EL (cell line): ENCODE measurements at places on chromosomes 11 and 22.

DNA sequence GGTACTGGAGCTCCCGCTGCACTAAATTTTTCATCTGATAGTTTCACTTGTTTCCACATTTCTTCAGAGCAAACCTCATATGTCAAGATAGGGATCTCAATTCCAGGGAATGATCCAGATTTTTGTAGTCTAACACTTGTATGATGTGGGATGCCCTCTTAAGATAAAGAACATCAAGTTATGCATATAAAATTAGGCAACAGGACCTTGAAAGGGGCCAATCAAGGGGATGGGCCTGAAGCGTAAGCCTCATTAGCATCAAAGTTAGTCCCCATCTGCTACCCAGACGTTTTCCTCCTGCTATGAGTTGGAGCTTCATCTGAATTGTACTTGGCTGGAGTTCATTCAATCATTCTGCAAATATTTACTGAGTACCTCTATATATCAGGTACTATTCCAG lies 17.5 kb downstream of the PDGFD start:
- DNase-seq, result no peak

DNA sequence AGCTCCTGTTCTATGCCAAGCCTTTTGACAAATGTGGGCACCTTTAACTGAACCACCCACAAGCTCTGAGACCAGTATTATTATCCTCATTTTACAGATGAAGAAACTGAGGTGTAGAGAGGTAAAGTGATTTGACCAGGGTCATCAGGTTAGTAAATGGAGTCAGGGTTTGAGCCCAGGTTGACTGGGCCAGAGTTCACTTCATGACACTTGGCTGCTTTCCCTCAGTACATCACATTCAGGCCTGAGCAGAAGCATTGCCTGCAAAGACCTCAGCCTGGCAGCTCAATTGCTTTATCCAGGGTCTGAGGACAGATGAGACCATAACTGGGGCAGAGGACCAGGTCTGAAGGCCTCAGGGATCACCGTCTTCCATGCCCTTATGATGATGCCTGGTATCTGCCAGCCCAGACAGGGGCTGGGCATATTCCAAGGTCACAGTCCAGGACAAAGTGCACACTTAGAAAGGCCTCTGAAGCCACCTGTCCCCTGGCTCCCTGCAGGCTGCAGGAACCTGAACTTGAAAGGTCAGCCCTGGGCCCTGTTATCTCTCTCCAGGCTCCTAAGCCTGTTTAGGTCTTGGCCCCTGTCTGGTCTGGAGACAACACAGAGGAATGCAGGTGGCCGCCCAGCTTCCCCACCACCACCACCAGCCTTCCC lies 32.0 kb downstream of the POU2AF3 start:
- no peak for DNase-seq

- DNase-seq, result no peak
These were observed 7.3 kb upstream of the CD5 start for GRCh38 chr11:61095021-61095420.

GRCh38 chr11:5274395-5274794 lies 4.7 kb upstream of the HBE1 start:
- peak; percentile 34 for DNase-seq

GRCh38 chr22:27278946-27279345 lies 522.6 kb downstream of the MN1 start:
- DNase-seq, result peak; percentile 23

DNA sequence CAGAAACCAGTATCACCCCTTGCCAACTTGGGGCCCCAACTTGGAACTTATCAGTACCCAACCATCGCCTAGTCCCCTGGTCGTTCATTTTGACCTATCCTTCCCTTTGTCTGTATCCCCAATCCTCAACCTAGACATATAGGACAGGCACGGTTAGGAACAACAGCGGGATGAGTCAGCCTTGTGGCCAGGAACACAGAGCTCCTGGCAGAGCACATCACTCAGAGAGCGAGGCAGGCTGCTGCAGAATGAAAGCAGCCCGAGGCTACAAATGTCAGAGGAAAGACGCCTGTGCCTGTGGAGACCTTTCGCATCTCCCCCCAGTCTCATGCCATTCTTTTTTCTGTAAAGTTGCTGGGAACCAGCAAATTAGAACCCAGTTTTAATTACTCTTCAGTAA lies 14.6 kb downstream of the DKK3 start:
- peak; percentile 96 for DNase-seq

- no peak for DNase-seq
These were observed 1.6 kb downstream of the NADSYN1 start for GRCh38 chr11:71454470-71455113.

DNA sequence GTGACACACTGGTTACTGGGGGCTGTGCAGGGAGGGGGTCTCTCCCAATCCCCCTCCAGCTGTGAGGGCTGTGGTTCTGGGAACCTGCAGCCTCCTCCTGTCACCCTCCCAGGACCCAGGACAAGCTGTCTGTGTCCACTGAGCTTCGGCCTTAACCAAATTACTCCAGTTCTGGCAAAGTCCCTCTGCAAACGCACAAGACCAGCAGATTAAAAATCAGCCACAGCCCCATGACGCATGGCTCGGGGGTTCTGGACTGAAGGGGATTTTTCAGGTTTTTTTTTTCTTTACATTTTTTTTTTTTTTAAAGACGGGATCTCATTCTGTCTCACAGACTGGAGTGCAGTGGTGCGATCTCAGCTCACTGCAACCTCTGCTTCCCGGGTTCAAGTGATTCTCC lies 32.2 kb upstream of the A4GALT start:
- no peak for DNase-seq

- DNase-seq, result peak; percentile 45
These were observed 103.9 kb downstream of the GGTLC2 start for GRCh38 chr22:22748297-22748743.
